ENCODE measurements at places on chromosomes 3 and 15.

GRCh38 chr15:87343966-87344365 is 912.6 kb downstream of the NTRK3 start:
- no peak for DNase-seq

- DNase-seq, result no peak
Observed at GRCh38 chr3:128360705-128361271, 105.9 kb downstream of the DNAJB8 start.

GRCh38 chr15:85474700-85475316 is 94.4 kb downstream of the AKAP13 start:
- DNase-seq, result no peak

DNA sequence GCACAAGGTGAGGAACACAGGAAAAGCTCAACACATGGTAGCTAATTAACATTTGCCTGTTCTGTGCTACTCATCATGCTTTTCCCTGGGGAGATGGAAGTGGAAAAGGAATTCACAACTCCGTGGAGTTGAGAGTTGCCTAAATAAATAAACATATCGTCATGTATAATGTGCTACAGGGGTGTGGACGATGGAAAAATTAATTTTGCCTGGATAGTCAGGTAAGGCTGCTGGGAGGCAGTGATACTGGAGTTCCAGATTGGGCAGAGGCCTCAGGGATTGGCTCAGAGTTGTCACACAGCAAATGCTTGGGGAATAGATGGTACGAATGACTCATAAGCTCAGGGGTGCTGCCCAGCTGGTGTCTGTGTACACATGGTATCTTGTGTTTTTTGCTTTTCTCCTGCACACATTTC is 3.1 kb upstream of the ABHD6 start:
- DNase-seq, result peak; percentile 36

GRCh38 chr3:14563946-14564539 is 23.9 kb upstream of the GRIP2 start:
- DNase-seq, result no peak

- no peak for DNase-seq
Observed at GRCh38 chr3:149368201-149368673, 9.2 kb downstream of the TM4SF1 start.

DNA sequence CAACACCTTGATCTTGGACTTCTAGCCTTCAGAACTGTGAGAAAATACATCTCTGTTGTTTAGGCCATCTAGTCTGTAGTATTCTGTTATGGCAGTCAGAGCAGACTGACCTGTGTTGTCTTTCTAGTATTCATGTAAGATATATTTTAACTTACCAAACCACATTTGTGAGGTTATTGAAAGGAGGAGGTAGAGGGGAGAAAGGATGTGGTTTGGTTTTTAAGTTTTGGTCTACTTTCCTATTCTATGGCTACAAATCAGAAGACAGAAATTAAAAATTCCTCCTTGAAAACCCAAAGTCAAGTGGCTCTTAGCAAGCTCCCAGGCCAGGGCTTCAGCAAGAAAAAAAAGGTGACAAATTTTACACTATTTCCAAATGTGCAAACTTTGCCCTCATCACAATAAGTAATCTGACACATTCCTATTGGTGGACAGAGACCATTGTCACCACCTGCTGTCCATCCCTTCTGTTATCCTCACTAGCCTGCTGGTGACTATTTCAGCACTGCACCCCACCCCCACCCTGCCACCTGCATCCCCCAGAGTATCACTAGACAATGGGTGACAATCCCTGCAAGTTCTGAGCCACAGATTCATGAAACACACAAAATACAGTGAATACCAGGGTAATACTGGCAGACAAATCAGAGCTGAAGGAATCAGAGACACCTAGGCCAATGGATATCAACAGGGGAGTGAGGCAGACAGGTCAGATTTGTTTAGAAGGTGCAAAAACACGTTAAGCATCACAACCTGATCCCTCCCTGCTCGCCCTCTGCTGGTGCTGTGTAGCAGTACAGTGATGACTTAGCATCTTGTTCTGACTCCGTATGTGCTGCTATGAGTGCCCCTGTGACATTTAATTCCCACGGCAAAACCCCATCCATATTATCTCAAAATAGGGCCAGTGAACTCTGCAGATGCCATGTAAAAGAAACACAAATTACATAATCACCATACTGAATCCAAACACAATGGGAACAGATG is 79.0 kb upstream of the DCLK3 start:
- DNase-seq, result peak; percentile 13

DNA sequence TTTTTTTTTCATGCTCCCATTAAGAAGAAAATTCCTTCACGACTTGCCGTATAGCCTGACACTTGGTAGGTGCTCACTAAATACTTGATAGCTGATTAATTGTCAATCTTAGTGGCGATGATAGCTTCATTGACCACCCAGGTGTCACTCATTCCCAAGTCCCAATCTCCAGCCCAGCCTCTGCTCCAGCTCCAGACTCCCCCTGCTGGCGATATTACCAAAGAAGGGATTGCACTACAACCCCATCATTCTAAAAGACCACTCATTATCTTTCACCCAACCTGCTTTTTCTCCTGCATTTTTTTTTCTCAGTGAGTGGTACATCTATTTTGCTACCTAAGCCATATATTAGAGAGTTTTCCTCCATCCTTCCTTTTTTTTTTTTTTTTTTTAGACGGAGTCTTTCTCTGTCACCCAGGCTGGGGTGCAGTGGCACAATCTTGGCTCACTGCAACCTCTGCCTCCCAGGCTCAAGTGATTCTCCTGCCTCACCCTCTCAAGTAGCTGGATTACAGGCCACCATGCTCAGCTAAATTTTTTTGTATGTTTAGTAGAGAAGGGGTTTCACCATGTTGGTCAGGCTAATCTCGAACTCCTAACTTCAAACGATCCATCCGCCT is 19.5 kb upstream of the COMMD2 start:
- peak; percentile 43 for DNase-seq

GRCh38 chr3:134998855-134999254 is 203.8 kb downstream of the EPHB1 start:
- no peak for DNase-seq

GRCh38 chr15:76312540-76313174 is 1.4 kb upstream of the ETFA start:
- no peak for DNase-seq

Data from inflammatory macrophage treated with lipopolysaccharide for 4 hours (primary cell).